ENCODE measurements at places on chromosomes 12 and 14.

- no peaks in the 10 kb centered on the region for H3K27me3 ChIP-seq
- no peaks in the 10 kb centered on the region for H3K4me1 ChIP-seq
- DNase-seq, result no peak
- H3K4me3 ChIP-seq, result no peak overlapping the region
Measured at GRCh38 chr14:101587441-101587911, 26.2 kb downstream of the DIO3 start.

GRCh38 chr12:131061041-131061806, 107.5 kb downstream of the ADGRD1 start:
- no peak for DNase-seq
- no peaks in the 10 kb centered on the region for H3K27me3 ChIP-seq
- no peaks in the 10 kb centered on the region for H3K4me1 ChIP-seq
- no peak overlapping the region for H3K27ac ChIP-seq
- no peak overlapping the region for H3K4me3 ChIP-seq
- no peaks in the 10 kb centered on the region for H3K36me3 ChIP-seq

DNA sequence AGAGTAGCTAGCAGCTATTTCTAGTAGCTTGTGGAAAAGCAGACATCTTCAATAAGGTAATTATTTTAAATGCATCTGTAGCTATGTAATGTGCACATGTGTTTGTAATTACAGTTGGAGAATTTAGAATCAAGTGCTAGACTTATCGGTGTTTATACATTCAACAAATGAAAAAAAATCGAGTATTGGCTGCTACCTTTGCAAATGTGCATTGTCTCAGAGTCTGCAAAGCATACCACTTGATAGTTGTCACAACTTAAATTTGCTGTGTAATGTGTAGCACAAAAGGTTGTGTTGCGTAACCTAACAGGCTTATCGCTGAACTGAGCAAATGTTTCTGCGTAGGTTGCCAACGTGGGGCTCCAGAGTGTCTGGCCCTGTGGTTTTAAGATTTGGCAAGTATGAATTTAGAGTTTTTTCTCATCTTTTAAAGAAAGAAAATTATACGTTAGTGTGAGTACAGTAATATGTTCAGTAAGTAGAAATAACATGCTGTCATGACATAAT, 44.3 kb downstream of the TMTC2 start:
- DNase-seq, result no peak
- no peak overlapping the region for H3K4me3 ChIP-seq
- H3K27ac ChIP-seq, result no peak overlapping the region
- H3K27me3 ChIP-seq, result no peaks in the 10 kb centered on the region
- H3K36me3 ChIP-seq, result no peaks in the 10 kb centered on the region

DNA sequence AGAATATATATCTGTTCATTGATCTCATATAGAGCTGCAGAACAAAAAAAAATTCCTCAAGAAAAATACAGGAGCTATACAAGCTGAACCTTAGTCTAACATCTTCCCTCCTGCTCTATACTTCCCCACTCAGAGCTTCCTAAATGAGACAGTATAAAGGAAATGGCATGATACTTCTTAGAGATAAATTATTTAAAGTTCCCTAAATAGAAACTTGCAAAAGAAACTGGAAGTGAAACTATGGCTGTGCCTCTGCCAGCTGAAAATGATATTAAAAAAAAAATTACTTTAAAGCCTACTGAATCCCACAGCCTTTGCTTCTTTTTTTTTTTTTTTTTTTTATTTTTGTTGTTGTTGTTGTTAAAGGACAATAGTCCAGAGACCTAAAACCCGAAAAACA, 11.6 kb upstream of the NEK9 start:
- no peak overlapping the region for H3K4me3 ChIP-seq
- peaks cover 7% of the 10 kb centered on the region for H3K4me1 ChIP-seq
- H3K27me3 ChIP-seq, result no peaks in the 10 kb centered on the region
- H3K27ac ChIP-seq, result no peak overlapping the region
- H3K36me3 ChIP-seq, result peaks cover 11% of the 10 kb centered on the region

- no peaks in the 10 kb centered on the region for H3K27me3 ChIP-seq
- no peaks in the 10 kb centered on the region for H3K4me1 ChIP-seq
- H3K36me3 ChIP-seq, result no peaks in the 10 kb centered on the region
- no peak for DNase-seq
- no peak overlapping the region for H3K27ac ChIP-seq
Measured at GRCh38 chr14:30751646-30752416, 122.5 kb upstream of the COCH start.

DNA sequence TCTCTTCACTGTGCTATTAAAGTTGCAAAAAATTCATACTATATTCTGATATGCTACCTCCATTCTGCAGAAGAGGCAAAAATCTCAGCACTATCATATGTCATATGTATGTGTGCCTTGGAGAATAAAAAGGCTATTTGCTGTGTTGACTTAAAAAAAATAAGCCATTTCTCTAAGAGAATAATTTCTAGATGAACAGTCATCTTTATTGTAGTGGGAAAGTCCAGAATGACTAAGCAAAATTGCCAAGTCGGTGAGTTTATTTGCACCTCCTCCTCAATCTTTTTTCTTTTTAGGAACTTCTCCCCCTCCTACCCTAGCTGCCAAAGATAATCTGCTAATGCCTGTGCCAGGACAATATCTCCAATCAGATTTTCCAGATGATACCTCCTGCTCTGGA, 353.8 kb upstream of the FAR2 start:
- no peak for DNase-seq
- no peaks in the 10 kb centered on the region for H3K27me3 ChIP-seq
- H3K4me3 ChIP-seq, result no peak overlapping the region
- H3K36me3 ChIP-seq, result no peaks in the 10 kb centered on the region
- peaks cover 4% of the 10 kb centered on the region for H3K4me1 ChIP-seq
- H3K27ac ChIP-seq, result no peak overlapping the region

DNA sequence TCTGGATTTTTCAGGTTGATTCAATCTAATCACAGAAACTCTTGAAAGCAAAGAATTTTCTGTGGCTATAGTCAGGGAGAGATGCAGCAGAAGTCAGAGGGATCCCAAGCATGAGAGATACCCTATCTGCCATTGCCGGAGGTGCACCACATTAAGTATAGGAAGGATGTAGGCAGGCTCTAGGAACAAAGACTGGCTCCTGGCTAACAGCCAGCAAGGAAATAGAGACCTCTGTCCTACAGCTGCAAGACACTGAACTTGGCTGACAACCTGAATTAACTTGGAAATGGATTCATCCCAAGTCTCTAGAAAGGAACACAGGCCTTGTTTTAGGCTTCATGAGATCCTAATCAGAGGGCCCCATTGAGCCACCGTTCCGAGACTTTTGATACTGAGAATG, 364.9 kb upstream of the FLRT2 start:
- no peaks in the 10 kb centered on the region for H3K36me3 ChIP-seq
- peaks cover 2% of the 10 kb centered on the region for H3K4me1 ChIP-seq
- H3K4me3 ChIP-seq, result no peak overlapping the region
- H3K27me3 ChIP-seq, result no peaks in the 10 kb centered on the region
- DNase-seq, result peak; percentile 23

GRCh38 chr14:21072031-21072473, 1.9 kb downstream of the ARHGEF40 start:
- peak; percentile 71 for DNase-seq
- H3K4me3 ChIP-seq, result no peak overlapping the region
- H3K27me3 ChIP-seq, result no peaks in the 10 kb centered on the region
- H3K4me1 ChIP-seq, result no peaks in the 10 kb centered on the region
- H3K27ac ChIP-seq, result peak overlapping the region; percentile 87

DNA sequence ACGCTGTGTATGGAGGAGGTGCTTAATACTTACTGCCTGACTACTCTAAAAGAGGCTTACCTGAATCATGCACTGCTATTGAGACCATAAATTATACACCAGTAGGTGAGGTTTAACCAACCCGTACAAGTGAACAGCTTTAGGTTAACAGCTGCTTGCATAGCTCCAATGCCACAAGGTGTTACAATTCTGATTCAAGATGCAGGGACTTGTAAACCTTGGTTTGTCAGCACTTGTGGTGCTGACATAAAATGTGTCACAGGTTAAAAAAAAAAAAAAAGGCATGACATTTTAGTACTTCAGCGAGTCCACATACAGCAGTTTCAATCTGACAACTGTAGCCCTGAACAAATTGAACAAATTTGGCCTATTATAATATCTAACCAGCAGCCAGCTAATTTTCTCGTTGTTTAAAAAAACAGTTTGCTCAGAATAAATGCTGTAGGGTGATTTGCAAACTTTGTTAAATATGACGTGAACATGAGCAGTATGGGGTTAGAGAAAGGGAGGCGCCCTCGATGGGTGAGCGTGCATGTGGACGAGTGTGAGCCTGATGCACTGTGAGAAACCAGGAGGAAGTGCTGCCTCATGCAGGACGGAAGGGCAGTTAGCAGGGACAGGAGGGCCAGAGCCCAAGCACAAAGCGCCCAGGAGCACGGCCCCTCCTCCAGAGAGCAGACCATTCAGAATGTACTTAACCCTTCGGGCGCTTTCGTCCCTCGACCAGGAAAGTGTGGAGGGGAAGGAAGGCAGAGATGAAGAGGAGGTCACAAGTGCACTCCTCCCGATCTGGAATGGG, 44.7 kb downstream of the TCHP start:
- peak overlapping the region; percentile 61 for H3K27ac ChIP-seq
- no peaks in the 10 kb centered on the region for H3K27me3 ChIP-seq
- H3K4me3 ChIP-seq, result no peak overlapping the region
- H3K4me1 ChIP-seq, result peaks cover 17% of the 10 kb centered on the region

- H3K27me3 ChIP-seq, result no peaks in the 10 kb centered on the region
- no peaks in the 10 kb centered on the region for H3K4me1 ChIP-seq
- no peaks in the 10 kb centered on the region for H3K36me3 ChIP-seq
- H3K27ac ChIP-seq, result no peak overlapping the region
- H3K4me3 ChIP-seq, result no peak overlapping the region
- no peak for DNase-seq
Measured at GRCh38 chr14:78073028-78073427, 97.1 kb upstream of the NRXN3 start.

DNA sequence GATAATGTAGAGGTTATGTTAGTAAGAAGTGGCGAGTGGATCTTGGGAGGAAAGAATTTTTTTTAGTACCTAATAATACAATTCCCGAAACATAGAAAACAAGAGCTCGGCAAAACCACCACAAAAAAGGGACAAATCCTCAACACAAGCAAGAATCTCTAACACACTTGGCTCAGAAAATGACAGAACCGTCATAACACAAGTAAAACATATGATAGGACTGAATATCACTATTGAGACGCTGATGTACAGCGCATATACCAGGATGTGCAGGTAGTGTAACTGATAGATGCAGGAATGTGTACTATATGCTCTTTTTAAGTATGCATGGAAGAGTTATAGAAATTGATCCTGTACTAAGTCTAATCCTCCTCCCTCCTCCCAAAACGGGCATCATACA, 564.5 kb downstream of the BCL11B start:
- no peaks in the 10 kb centered on the region for H3K4me1 ChIP-seq
- H3K36me3 ChIP-seq, result no peaks in the 10 kb centered on the region
- DNase-seq, result no peak
- H3K4me3 ChIP-seq, result no peak overlapping the region
- peaks cover 5% of the 10 kb centered on the region for H3K27me3 ChIP-seq

- no peaks in the 10 kb centered on the region for H3K27me3 ChIP-seq
- no peak overlapping the region for H3K4me3 ChIP-seq
- peaks cover 19% of the 10 kb centered on the region for H3K4me1 ChIP-seq
Measured at GRCh38 chr12:1595690-1596347, 1.4 kb upstream of the FBXL14 start.

DNA sequence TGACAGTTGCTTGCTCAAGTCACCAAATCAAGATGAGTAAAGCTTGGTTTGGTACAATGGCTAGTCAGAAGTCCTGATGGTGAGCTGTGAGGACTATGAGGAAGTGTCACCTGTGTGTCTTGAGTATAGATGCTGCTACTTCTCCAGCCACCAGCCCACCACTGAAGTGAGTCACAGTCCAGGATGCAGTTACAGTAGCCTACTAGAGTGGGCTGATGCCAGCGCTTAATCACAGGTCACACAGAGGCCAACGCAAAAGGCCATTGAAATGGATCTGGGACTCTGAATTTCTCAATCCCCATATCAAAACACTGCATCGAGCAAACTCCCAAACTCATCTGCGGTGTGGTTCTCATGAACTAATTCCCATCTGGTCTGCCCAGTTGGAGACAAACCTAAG, 223.1 kb downstream of the ANO6 start:
- no peaks in the 10 kb centered on the region for H3K27me3 ChIP-seq
- no peak overlapping the region for H3K27ac ChIP-seq
- H3K36me3 ChIP-seq, result no peaks in the 10 kb centered on the region
- DNase-seq, result no peak
- peak overlapping the region; percentile 9 for H3K4me3 ChIP-seq

DNA sequence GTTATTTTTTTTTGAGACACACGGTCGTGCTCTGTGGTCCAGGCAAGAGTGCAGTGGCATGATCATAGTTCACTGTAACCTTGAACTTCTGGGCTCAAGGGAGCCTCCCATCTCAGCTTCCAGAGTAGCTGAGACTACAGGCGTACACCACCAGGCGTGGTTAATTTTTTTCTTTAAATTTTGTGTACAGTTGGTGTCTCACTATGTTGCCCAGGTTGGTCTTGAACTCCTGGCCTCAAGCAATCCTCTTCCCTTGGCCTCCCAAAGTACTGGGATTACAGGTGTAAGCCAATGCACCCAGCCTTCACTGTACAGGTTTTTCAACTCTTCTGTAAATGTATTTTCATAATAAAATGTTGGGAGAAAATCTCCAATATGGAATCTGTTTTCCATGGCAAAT, 5.7 kb upstream of the KLC1 start:
- no peaks in the 10 kb centered on the region for H3K4me1 ChIP-seq
- H3K27ac ChIP-seq, result no peak overlapping the region
- no peak overlapping the region for H3K4me3 ChIP-seq
- no peaks in the 10 kb centered on the region for H3K27me3 ChIP-seq
- no peak for DNase-seq

- H3K4me3 ChIP-seq, result no peak overlapping the region
- no peak overlapping the region for H3K27ac ChIP-seq
- no peaks in the 10 kb centered on the region for H3K27me3 ChIP-seq
- DNase-seq, result peak; percentile 53
- peaks cover 1% of the 10 kb centered on the region for H3K4me1 ChIP-seq
- no peaks in the 10 kb centered on the region for H3K36me3 ChIP-seq
Measured at GRCh38 chr12:22100958-22101748, 55.1 kb downstream of the CMAS start.

DNA sequence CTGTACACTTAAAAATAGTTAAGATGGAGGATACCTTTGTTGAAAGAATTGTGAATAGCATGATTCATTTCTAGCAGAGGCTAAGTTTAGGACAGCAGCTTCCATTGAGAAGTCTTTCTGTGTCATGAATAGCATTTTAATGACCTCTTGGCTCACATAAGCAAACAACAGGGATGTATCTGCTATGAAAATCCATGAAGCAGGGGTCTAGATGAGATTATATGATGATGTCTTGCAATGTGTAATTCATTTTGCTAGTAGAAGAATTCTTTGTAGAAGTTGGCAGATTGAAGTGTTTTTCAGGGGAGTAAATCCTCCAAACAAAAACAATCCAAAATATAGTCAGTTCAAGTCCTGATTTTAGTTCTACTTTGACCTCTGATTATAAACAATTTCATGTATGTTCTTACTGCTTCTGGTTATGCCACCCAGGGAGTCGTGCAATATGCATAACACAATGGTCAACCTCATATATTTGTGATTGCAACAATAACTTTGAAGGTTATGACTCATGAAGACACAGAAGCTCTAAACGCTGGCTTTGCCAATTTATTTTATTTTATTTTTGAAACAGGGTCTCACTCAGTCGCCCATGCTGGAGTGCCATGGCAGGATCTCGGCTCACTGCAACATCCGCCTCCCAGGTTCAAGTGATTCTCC, 6.9 kb upstream of the RD3L start:
- DNase-seq, result no peak
- no peaks in the 10 kb centered on the region for H3K36me3 ChIP-seq
- no peaks in the 10 kb centered on the region for H3K4me1 ChIP-seq
- H3K27ac ChIP-seq, result no peak overlapping the region
- H3K27me3 ChIP-seq, result no peaks in the 10 kb centered on the region

All from lung (tissue), 17 donors.